ENCODE measurements at places on chromosomes 2 and 18.

DNA sequence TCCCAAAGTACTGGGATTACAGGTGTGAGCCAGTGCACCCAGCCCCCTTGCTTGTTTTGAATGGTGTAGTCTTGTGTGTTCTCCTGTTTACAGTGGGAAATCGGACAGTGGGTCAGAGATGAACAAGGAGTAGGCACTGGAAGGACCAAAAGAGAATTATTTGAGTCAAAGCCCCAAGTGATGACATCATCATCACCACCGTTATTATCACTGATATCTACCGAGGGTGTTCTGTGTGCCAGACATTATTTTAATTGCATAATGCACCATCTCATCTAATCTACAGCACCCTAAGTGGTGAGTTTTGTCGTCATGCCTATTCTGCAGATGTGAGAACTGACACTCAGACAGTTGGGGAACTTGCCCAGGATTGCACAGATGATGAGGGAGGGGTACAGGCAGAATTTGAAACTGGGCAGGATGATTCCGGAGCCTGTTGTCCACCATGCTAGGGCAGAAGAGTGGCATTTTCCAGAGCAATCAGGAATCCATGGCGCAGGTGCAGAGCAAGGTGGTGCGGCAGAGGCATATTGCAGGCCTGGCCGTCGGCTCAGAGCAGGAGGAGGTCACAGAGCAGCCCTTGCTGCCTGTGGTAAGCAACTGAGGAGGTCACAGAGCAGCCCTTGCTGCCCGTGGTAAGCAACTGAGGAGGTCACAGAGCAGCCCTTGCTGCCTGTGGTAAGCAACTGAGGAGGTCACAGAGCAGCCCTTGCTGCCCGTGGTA, 137.0 kb upstream of the HDAC4 start:
- no peak for DNase-seq

- no peak for DNase-seq
Measured at GRCh38 chr2:100527440-100528015, 35.3 kb upstream of the PDCL3 start.

DNA sequence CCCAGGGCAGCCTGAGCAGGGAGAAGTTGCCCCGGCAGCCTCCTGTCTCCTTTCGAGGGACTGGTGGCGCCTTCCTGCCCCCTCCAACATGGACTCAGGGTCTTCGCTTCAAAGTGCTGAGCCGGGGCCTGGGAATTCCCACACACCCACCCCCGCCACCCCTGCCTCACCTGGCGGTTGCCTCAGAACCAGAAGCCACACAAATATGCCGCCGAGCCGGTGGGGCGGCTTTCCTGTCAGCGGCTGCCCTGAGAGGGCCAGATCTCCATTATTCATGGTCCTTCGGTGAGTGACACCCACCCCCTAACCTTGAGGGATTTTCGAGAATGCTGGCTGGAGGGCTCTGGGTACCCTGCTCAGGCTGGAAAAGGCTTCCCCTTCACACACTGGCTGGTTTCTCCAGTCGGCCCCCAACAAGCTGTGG, 71.7 kb downstream of the SMAD7 start:
- DNase-seq, result peak; percentile 83

- peak; percentile 78 for DNase-seq
Measured at GRCh38 chr2:47072018-47072691, 83.0 kb downstream of the STPG4 start.

DNA sequence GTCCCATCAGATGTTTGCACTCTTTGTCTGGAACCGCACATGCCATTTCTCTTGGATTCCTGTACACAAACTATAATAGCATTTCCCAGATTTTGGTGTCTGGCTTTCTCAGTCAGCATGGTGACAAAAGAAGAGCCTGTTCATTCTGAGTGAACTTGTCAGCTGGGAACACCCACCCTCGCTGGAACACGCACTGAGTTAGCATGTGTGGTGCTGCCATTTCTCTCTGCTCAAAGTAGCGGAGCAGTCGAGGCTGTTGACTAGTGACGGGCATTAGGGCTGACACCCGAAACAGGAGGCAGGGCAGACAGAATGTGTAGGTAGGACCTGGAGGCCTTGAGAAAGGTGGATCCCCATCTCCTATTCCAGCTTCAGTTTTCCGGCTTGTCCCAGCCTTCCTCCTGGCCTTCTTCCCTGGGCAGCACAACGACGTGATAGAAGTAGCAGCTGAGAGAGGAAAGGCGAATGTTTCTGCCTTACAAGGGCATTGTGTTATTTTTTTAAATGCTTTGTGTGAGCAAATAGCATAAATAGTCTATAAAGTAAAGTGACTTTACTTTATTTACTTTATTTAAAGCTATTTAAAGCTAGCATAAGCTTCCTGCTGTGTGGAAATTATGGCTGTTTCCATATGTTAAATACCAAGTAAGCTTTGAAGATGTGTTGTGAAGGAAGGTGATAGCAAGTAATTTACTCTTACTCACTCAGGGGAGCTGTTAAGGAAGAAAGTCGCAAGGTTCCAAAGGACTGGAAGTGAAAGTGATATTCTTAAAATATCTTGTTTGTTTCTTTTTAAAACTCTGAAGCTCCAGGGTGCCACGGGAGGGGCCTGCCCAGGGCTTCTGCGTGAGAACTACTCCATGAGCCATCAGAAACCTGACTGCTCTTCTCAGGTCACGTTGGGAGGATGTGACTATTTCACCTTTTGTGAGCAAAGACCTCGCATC, 272.6 kb downstream of the NEDD4L start:
- DNase-seq, result no peak

GRCh38 chr2:85771486-85771885, 17.7 kb downstream of the ATOH8 start:
- no peak for DNase-seq

GRCh38 chr18:49731421-49731841, 81.9 kb downstream of the ACAA2 start:
- no peak for DNase-seq

DNA sequence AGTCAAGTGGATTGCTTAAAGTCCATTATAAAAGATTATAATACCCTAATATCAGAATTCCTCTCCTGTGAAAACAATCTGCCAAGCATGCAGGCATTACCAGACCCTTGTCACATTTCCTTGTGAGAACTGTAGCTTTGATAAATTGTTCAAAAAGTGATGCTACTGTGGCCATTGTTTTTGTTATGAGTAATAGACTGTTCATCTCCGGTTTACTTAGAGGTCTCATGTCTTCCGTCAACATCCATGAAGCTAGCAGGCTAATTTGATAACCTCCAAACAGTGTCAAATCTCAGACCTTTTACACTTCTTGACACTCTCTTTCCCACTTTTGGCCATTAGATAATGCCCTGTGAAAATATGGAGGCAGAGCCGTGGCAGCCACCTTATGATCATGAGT, 342.7 kb downstream of the CPS1 start:
- DNase-seq, result no peak

DNA sequence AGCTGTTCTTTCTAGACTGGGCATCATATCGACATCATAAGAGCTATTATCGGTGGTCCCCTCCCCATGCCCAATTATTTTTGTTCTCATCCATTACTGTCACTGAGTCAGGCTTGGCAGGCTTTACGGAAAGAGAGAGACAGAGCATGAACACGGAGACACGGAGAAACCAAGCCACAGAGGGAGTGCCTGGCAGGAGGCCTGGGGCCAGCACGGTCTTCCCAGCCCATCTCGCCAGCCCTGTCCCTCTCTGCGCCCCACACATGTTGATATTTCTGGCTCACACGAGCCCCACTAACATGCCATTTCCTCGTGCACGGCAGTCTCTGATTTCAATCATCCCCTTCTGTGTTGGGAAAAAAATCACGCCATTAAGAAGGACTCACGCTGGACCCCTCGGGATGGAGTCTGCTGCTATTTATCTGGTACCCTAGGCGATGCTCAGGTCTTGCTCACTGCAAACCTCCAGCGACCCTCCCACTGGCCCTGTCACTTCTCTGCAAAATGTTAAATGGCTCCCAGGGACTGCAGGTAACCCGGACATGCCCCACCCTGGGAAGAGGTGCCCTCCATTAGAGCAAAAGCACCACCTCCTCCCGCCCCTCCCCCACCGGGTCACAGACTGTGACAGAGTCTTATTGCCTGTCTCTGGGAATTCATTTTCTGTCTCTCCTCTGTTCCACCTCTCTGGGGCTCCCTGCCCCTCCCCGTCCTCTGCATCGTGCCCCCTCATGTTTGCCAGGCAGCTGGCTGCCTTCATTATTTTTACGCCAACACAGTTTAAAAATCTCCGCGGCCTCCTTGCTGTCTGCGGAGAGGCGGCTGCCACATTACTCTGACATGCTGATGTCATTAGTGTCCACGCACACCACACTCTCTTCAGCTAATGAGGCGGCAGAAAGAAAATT, 40.1 kb upstream of the GBX2 start:
- DNase-seq, result no peak

GRCh38 chr2:3266925-3267867, 110.4 kb downstream of the EIPR1 start:
- no peak for DNase-seq

- DNase-seq, result no peak
Measured at GRCh38 chr2:235896061-235896460, 272.1 kb downstream of the GBX2 start.

DNA sequence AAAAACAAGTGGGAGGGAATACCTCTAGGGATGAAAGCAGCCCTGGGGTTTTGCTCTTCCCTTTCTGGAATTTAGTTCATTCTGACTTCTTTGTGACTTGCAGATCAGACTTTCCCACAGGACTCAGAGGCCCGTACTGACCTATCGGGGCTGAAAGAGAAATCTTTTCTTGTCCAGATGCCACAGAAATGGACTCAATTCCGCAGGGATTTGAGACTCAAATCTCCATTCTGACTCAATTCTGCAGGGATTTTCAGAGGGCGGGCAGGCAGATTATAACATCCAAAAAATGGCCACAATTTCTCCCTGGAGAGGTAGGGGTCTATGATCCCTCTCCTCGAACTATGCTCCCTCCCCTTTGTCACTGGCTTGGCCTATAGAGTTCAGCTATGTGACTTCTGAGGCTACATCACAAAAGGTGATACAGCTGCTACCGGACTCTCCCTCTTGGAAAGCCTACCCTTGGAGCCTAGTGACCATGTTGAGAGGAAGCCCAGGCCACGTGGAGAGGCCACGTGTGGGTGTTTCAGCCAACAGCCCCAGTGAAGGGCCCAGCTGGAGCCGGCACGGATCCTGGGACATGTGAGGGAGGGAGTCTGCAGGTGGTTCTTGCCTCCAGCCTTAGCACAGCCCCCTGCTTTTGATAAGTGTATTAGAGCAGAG, 4.8 kb upstream of the EFHD1 start:
- DNase-seq, result peak; percentile 22

DNA sequence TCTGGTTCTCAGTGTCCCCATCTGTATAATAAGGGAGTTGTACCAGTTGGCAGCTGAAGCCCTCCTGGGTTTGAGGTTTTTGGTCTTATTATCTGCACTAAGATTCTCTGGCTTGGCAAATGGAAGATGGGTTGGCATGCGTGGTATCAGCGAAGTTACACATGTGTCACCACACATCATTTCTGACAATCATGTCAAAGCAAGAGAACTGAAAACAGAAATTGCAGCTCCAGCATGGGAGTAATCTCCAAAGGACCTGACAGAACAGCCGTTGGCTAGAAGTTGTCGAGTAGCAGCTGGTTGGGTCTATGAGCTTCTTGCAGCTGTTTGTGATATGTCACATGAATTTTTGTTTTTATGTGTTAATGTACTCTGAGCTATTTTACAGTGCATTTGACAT, 317.4 kb downstream of the SLC4A3 start:
- no peak for DNase-seq

- DNase-seq, result peak; percentile 43
Measured at GRCh38 chr2:43269074-43269572, 42.7 kb upstream of the ZFP36L2 start.

GRCh38 chr2:45904267-45904945, 252.9 kb downstream of the PRKCE start:
- no peak for DNase-seq

DNA sequence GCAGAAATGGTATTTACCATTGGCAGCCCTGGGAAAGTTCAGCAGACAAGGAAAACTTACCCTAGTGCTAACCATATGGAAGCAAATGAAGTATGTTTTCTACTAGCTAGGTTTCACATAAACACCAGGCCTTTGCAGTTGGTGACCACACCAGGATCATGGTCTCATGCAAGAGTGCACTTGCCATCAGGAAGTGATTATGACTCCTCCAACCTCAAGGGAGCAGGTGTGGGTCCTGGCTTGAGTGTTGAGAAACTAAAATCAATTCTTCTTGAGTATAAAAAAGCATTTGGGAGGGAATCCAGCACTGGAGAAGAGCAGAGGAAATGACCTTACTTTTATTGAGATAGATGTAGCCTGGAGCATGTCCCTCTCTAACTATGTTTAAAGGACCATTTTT, 56.8 kb upstream of the SPAG16 start:
- no peak for DNase-seq

- DNase-seq, result peak; percentile 27
Measured at GRCh38 chr18:62683935-62684334, 31.4 kb upstream of the PHLPP1 start.

Data from H7 (cell line).